ENCODE measurements at places on chromosomes 4 and X. TPM values are rescaled to one million over a fixed set of nuclear protein-coding genes. Genes with fewer than 3 reads are reported as not detected.

The MAGEA2 gene
- not detected for total RNA-seq

The AVPR2 gene
- not detected for total RNA-seq

The DNAAF6 gene
- not detected for total RNA-seq

The FGFBP2 gene
- total RNA-seq: not detected

The GAR1 gene
- total RNA-seq: 9.3 TPM

The MAGIX gene
- total RNA-seq: 1.1 TPM

The MAGEA10 gene
- total RNA-seq: not detected

The CXCL5 gene
- 0.25 TPM for total RNA-seq

The NPY5R gene
- total RNA-seq: not detected

The SH3RF1 gene
- total RNA-seq: 0.42 TPM

The EPHA5 gene
- total RNA-seq: not detected

The ATP1B4 gene
- not detected for total RNA-seq

The ZNF518B gene
- 16.2 TPM for total RNA-seq

The CXCL9 gene
- not detected for total RNA-seq
